Activated gamma-delta T cell treated with Interleukin-2 at 50 U/mL for 16 hours (primary cell): ENCODE measurements at places on chromosomes 3 and 15.

- DNase-seq = no peak
Observed at GRCh38 chr15:27648359-27648758, 450.8 kb downstream of the OCA2 start.

- no peak for DNase-seq
Observed at GRCh38 chr3:119817583-119818363, 35.9 kb downstream of the NR1I2 start.

DNA sequence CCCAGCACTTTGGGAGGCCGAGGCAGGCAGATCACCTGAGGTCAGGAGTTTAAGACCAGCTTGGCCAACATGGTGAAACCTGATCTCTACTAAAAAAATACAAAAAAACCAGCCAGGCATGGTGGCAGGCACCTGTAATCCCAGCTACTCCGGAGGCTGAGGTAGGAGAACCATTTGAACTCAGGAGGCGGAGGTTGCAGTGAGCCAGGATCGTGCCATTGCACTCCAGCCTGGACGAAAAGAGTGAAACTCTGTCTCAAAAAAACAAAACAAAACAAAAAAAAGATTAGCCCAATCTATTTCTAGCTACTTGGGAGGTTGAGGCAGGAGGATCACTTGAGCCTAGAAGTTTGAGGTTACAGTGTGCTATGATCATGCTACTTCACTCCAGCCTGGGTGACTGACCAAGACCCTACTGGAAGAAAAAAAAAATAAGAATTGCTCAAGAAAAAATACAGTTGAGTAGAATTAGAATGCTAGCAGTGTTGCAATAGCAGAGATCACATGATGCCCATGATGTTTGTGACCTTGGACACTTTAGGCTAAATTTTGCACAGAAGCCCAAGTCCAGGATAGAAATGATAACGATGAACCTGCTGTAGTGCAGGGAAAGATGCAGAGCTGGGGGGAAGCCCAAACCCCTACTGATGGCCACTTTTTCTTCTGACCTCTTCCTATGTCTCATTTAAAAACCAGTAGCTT, 162.2 kb downstream of the LPP start:
- no peak for DNase-seq

- DNase-seq = no peak
Observed at GRCh38 chr3:64612082-64612860, 75.5 kb downstream of the ADAMTS9 start.

DNA sequence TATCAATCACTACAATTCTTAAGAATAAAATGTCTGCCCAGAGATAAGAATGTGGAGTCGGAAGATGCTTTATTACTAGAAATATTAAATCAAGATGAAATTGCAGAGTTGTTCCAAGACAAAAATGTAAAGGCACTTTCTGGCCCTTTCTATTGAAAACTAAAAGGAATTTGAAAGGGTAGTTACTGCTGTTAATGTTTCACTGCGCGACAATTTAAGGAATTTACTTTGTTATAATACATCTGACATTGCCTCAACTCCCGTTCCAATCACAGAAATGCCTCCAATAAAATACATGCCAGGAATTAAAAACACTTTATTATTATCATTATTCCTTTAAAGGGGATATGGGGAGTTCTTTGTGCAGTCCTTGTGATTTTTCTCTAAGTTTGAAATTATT, 26.4 kb downstream of the RSL24D1 start:
- no peak for DNase-seq

- DNase-seq = no peak
Observed at GRCh38 chr3:27568393-27568792, 84.2 kb upstream of the SLC4A7 start.

GRCh38 chr3:32493437-32494414, 8.9 kb downstream of the CMTM6 start:
- DNase-seq = no peak

DNA sequence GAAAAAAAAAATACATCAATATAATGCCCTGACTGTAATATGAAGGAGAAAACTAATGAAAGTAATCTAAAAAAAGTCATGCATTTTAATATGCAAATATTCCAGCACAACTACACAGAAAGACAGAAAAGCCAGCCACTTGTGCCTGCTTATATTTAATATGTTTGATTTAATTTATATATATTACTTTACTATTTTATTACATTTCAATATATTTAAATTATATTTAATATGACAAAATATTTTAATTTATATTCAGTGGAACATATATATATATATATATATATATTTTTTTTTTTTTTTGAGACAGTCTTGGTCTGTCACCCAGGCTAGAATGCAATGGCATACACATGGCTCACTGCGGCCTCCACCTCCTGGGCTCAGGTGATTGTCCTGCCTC, 14.1 kb upstream of the SAMD7 start:
- DNase-seq = no peak

GRCh38 chr3:12288182-12289129, at the start of gene PPARG:
PPARG (plus strand) TSS chr3:12289070; CDS start chr3:12379712, 90,642 bp downstream.
- DNase-seq = no peak

GRCh38 chr15:43531018-43531670, 13.7 kb downstream of the MAP1A start:
- no peak for DNase-seq

GRCh38 chr3:77298417-77298816, 258.5 kb downstream of the ROBO2 start:
- DNase-seq = no peak

DNA sequence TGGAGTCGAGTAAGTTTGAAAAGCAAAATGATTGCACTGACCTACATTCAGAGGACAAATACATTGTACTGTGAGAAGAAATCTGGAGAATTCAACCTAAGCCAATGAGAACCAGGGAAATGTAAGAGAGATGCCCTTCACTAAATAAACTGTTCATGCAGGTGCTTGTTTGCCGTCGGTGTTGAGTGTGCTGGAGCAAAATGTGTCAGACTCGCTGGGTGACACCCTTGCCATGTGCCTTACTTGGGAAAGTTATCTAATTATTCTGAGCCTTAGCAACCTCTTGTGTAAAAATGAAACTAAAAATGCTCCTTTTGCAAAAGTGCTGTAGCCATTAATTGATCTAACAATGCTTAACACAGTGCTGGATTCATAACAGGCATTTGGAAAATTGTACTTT, 140.4 kb downstream of the GABRB3 start:
- no peak for DNase-seq

DNA sequence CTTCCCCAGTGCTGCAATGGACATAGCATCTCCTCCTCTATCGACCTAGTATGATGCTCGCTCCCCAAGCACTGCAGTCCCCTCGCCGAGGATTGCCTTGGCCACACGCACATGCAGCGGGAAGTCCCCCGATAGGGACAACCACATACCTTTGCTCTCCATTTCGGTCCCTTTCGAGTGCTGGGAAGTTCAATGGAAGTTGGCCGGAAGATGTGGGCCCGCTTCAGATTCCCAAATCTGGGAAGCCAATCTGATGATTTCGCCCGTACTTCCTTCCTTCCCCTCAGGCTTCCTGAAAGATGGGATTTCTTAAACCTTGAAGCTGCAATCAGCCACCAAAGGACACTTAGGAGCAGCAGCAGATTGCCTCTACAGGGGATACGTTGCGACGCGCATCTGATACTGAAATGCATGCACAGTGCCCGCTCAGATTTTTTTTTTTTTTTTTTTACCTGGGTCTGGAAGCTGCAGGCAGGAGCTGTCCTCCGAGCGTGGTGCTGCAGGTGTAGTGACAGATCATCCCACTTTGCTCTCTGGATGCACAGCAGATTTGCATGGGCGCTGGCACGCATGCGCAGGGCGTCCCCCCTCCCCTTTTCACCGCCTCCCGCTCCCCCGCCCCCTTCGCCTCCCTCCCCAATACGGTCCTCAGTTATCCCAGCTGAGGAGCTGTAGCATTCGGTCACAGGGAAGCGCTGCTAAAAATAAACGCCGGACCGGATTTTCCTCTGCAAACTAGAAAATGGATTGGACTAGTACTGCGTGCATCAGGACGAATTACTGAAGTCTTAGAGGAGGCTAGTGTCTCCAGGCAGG, at the start of gene FGF12:
Gene FGF12, minus strand, starts transcription at position 510 of the 816 bp plus-strand sequence.
- no peak for DNase-seq

DNA sequence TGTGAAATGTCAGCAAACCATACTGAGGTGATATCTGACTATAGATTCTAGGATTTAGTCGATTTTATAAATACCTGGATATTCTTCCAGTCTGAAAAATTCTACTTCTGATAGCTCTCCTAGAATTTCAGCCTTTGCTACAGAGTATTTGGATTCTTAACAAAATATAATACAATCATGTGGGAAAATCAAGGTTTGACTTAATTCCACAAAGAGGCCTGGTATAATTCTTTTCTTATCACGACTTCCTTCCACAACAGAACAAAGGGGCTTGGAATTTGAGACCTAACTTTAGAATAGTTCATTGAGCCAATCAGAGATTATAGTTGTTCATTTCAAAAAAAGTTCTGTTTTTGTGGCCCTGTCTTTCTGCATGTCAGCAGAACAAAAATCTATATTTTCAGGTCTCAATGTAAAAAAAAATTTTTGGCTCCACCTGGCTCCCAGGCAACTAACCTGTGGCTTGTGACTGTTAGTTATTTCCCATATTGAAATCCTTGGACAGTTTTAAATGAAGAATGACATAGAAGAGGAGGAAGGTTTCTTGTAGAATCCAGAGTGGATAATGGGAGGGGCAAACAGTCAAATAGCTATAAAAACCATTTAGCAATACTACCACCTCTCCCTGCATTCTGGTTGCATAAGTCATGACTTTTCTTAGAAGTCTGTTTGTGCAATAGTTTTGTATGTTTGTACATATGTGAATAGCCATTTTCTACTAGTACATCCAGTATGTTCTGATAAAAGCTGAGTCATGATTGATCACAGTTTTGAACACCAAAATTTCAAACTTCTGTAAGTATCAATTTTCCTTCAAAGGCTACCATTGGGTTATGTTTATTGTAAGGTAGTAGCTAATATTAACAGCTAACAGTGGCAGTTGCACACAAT, 4.0 kb downstream of the TM4SF1 start:
- no peak for DNase-seq

DNA sequence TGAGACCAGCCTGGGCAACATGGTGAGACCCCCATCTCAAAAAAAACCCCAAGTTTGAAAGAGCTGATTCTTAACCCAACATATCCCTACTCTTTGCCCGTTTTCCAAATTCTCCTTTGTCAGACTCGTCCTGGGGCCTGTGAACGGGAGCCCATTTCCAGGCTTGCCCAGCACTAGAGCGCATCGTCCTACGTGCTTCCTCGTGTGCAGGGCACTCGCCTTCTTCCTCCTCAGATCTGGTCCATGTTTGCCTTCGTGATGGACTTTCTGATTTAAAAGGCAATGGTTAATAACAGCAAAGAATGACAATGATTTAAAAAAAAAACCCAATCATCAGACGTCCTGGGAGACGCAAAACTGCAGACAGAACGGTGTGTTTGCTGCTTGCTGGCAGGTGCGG, 10.1 kb downstream of the MELTF start:
- DNase-seq = no peak

DNA sequence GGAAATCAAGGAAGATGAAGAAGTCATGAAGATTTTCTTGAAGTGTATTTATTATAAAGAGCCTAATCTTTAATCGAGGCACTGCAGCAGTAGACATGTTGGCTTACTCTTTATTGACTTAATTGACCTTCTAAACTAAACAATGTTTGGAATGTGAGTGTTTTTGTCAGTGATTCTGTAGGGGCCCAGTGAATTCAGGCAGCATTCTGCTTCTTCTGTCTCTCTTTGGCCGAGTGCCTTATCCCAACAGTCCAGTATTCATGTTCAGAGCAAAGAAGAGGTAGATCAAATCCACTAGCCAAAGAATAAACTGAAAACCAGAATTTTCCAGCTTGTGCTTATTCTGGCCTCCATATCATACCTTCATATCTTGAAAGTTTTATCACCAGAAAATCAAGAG, 55.7 kb downstream of the RLBP1 start:
- no peak for DNase-seq

GRCh38 chr3:10883478-10884234, 67.6 kb downstream of the SLC6A11 start:
- DNase-seq = no peak
